ENCODE measurements at places on chromosomes 5 and 9. TPM values are rescaled to one million over a fixed set of nuclear protein-coding genes. Genes with fewer than 3 reads are reported as not detected.

DNA sequence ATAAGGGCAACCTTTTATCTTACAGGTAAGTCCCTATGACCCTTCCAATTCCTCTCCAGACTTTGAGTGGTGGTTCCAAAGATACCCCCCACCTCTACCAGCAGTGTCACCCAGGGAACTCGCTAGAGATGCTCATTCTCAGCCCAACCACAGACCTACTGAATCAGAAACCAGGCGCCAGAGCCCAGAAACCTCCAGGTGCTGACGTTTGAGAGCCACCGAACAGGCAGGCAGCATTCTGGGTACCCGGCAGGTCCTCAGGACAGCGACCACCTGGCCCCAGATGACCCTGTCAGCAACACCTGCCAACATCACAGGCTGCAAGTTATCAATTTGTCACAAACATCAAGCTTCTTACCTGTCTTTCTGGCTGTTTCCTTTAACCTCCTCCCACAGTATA is 19.5 kb downstream of the RAPGEF1 start:
- no peak for DNase-seq

GRCh38 chr9:117307701-117308100 is 107.2 kb downstream of the ASTN2 start:
- DNase-seq: no peak

DNA sequence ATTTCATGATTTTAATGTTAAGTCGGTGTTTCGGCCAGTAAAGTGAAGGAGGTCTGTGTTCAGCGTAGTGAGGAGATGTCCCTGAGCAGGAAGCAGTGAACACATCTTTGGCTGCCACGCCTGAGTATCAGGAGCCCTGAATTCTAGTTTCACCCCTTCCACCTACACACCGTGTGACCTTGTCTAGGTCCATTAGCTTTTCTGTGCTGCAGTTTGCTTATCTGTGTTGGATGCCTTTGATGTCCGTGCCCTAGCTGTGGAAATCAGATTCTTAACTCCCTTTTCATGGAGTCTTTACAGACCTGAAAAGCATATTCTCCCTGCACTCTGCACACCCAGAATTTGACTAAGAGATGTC is 601 bp downstream of the FBXO38 start:
- DNase-seq: no peak

GRCh38 chr9:61668846-61669245 is 479.0 kb downstream of the SPATA31A7 start:
- DNase-seq: no peak

DNA sequence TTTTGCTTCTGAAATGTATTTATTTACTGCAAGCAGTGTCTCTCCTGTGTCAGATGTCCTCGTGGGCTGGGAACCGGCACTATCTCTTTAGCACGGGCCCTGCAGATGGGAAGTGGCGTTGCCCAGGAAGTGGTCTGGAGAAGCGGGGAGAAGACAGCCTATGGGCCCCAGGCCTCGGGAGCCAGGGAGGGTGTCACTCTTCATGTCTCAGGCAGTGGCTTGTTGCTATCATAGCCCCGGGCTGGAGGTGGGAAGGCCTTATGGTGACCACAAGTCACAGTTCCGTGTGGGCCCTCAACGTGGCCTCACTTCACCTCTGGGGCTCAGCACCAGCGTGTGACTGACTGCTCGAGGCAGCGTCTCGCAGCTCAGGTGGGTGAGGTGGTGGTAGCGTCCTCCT is 41.4 kb downstream of the SYK start:
- DNase-seq: no peak

DNA sequence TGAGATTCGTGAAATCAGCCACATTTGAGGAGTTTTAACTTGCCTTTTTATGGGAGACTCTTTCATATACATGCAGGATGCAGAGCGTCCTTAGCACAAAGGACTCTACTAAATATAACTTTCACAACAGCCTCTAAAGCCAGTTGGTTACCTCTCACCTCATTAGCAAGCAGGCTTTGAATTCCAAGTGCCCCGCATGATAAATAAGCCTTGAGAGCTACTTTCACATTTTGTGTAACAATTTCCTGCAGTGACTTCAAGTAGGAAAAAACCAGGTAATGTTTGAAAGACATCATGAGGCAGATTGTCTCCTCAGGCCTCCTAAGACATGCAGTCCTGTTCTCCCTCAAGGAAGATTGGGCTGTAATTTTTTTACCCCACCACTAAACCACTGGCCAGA is 50.5 kb downstream of the RALGPS1 start:
- no peak for DNase-seq

DNA sequence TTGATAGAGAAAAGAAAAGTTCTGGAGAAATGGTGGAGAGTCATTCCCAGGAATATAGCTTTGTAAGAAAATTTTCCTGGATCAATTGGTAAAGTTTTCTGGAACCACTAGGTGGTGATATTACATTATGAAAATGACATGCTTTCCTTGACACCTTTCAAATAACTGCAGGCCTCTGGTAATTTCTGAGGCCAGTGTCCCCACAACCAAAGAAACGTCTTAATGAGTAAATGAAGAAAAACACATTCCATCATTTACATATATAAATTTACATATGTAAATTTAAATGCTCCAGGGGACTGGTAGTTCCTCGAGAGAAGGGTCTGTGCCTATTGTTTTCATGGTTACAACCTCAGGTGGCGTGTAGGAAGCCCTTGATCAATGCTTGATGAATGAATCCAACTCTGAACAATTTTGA is 17.2 kb upstream of the RGS3 start:
- no peak for DNase-seq

GRCh38 chr5:173764332-173765028 is 123.7 kb upstream of the CPEB4 start:
- DNase-seq: peak; percentile 76

GRCh38 chr9:129703667-129704355 is 38.4 kb downstream of the PRRX2 start:
- DNase-seq: no peak

DNA sequence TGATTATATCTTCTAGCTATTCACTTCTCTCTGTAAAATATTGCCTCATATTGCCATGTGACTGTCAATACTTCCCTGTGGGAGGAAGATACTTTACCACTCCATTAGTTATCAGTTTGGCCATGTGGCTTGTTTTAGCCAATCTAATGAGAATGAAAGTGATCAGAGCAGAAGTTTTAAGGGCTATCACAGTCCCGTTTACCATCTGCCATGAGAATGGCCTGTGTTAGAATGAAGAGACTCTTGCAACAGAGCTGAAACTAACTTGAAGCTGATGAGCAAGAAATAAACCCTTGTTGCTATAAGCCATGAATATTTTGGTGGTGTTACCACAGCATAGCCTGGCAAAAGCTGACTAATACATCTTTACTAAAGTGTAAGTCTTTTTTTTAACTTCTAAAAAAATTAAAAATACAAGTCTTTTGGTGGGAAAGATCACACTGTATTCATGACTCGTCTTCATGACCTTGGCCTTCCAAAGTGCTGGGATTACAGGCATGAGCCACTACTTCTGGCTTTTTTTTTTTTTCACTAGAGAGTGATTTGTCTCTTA is 68.0 kb upstream of the CTNNA1 start:
- no peak for DNase-seq

DNA sequence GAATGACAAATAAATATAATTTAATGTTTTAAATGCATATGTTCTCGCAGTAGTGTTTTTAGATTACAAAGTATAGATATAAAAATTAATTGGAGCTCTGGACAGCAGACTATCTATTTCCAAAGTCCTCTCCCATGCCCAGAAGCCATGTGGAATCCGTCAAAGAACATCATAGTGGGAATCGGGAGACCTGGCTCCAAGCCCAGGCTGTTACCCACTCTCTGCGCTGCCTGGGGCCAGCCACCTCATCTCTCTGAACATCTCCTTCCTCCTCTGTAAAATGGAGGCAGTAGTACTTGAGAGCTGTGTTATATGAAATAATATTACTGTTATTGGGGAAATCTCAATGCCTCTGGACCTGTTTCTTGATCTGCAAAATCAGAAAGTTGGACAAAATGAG is 58.1 kb upstream of the SLC30A5 start:
- no peak for DNase-seq

DNA sequence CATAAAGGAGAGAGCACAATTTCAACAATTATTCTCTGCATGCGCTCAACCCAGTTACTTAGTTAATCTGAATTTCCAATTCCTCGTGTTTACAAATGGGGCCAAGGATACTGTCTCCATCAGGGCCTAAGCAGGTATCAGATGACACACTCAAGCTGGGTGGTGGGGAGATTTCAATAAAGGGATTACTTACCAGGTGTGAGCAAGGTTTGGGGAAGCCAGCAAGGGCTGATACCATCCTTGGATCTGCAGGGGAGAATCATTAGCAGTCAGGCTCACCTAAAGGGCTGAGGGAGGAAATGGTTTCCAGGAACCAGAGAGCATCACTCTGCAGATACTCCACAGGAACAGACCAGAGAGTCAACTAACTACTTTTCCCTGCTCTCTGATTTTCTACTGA is 487.1 kb downstream of the NTRK2 start:
- no peak for DNase-seq

- no peak for DNase-seq
Measured at GRCh38 chr5:36079200-36079781, 12.6 kb upstream of the UGT3A2 start.

DNA sequence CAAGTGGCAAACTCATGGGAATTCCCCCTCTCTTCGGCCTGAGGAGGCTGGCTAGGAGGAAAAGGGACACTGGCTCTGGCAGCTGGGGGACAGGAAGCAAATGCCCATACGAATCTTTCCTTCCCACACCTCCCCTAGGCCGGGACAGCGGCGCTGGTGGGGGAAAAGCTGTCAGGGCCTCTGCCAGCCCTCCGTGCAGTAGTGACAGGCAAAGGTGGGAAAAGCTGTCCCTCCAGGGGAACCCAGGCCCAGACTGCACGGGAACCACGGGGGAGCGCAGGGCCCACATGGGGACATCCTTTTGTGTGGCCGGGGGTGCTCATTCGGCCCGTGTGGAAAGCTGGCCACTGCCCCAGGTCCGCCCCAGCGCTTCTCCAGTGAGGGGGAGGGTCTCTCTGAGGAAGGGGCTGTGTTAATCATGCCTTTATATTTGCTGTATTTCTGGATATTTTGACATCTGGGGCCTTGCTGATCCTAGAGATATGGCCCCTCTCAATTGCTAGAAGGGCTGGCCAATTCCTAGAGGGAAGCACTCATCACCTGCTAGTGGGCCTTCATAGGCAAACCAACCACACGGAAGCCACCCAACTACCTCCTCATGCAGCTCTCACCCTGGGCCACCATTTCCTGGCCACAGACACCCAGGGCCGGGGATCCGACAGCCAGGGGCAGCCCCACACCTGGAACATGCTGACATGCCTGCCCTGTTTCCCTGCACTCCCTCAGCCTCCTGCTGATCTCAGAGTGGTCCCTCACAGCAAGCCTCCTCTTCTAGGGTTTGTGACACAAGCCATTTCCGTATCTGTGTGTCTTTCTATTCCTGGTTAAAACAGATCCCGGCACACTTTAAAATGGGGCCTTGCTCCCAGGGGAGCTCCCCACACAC is 138.8 kb downstream of the ROR2 start:
- DNase-seq: no peak

- peak; percentile 63 for DNase-seq
Measured at GRCh38 chr9:83981126-83981871, 694 bp downstream of the RMI1 start.

GRCh38 chr9:135962696-135963307 is 1.6 kb upstream of the UBAC1 start:
- no peak for DNase-seq

- DNase-seq: no peak
Measured at GRCh38 chr5:33604503-33604902, 163.7 kb downstream of the TARS1 start.

- no peak for DNase-seq
Measured at GRCh38 chr5:174205939-174206338, 160.4 kb downstream of the NSG2 start.

- DNase-seq: no peak
Measured at GRCh38 chr5:96483878-96484277, 50.8 kb upstream of the PCSK1 start.

- no peak for DNase-seq
Measured at GRCh38 chr5:147267082-147267832, 32.4 kb downstream of the STK32A start.

DNA sequence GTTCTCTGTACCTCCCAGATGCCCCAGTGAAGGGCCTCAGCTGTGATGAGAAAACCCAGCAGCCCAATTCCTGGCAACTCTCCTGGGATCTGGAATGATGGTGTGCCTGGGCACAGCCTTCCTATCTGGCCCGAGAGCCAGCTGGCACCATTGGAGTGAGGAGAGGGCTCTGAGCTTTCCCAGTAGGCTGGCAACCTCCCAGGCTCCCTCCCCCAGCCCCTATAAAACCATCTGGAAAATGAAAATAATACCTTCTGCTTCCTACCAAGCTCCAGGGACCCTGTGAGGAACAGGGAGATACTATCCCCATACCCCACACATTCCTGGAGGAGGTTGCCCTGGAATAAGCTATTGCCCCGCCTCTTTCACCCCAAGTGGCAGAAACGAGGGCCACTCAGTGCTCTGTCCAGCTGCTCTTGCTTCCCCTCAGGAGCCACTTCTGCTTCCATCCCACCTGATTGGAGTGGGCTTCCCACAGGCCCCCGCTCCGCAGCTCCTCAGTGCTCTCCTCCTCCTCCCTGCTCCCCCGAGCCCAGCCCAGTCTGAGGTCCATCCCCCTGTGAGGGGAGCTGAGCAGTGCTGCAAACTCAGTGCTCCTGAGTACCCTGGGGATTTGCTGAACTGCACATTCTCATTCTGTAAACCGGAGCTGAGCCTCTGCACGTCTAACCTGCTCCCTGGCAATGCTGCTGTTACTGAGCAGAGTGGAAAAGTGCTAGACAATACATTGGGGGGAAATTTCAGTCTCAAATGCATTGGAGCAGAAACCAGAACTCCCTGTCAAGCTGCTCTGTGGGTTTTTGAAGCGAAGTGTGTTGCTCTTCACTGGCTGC is 74.7 kb downstream of the THBS4 start:
- no peak for DNase-seq

DNA sequence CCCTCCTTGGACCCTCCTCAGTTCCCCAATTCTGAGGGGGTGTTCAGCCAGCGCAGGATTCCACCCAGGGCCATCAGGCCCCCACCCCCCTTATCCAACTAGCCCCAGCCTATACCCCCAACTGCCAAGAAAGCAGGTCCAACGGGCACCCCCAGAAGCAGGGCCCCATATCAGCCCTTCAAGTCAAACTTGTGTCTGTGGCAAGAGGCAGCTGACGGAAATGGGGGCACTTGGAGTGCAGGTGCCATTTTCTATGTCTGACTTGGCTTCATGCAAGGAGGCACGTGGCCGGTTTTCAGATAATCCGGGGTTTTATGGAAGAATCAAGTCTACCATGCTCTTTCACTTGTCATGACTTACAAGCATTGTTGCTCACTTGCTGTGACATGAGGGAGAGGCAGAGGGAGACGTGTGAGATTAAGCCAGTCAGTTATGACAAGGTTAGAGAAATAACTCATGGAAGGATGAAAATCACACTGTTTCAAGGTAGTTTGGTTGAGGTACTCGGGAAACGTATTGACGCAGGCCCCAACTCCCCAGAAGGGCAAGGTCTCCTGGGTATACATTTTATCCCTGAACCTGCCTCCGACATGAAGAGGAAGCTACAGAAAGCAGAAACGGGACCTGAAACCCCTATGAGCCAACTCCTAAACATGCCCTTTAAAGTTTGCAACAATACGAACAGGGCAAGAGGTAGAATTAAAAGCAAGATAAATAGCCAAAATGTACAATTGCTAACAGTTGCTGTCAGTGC is 26.5 kb upstream of the CLPTM1L start:
- no peak for DNase-seq

LCN15 gene
- not detected for total RNA-seq

PRRX2 gene
- not detected for total RNA-seq

PAEP gene
- not detected for total RNA-seq

TTC39B gene
- 3.7 TPM for total RNA-seq

TMEFF1 gene
- total RNA-seq: not detected

PCDHAC1 gene
- total RNA-seq: 0.98 TPM

OR2K2 gene
- not detected for total RNA-seq

TRIM36 gene
- 0.87 TPM for total RNA-seq

Data from pancreas (tissue), 10 donors.